Activated CD4-positive, alpha-beta T cell treated with anti-CD3 and anti-CD28 coated beads, Interleukin-10, Interleukin-2, amounts not matched to agents 100 ng/mL and 50 ng/mL, durations not matched to agents 16 hours and 8 hours (primary cell): ENCODE measurements at places on chromosomes 13 and 19.
A peak's percentile ranks its signal among the peaks of the same experiment; 100 is the strongest.

DNA sequence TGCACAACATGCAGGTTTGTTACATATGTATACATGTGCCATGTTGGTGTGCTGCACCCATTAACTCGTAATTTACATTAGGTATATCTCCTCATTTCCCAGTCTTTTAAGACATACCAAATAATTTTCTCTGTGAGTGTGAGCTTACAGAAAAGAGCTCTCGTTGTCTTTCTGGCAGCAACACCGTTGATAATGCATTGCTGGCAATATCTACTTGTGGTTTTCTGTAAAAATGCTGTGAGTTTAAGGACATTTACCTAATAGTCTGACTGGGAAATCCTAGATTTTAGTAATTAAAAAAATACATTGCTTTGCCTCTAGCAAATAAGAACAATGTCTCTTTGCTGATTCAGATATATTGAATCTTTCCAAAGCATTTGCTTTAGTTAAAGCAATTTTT is 8.4 kb downstream of the IGFL3 start:
- DNase-seq, result no peak

DNA sequence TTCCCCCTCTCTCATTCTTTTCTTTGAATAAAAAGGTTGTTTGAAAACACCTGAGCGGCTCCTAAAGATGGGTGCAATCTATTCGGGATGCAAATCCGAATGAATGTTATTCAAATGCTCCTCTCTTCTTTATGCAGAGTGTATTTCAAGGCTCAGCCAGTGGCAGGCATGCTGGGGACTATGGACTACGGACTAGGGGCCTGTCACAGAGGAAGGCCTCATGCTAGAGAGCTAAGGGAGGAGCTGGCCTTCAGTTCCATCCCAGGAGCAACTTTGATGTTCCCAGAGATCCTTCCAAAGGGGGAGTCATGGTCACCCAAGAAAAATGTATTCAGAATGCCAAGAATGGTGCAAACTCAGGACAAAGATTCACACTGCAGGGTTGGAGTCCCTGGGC is 9.3 kb downstream of the ALOX5AP start:
- DNase-seq, result no peak

DNA sequence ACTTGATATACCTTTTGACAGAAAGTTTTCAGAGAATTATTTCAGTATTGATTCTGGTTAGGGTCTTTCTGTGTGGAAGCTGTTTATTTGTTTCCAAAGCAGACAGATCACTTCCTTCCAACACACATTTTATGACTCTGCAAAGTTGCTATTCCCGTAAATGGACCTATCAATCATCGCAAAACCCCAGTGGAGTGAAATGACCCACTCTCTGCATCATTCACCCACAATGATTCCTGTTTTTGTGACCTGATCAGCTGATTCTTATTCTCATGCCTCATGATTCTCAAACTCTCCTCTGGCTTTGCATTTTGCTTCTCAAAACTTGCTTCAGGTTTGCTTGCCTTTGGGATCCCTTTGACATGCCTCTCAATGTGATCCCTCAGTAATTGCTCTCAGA is 453.7 kb downstream of the PCDH17 start:
- peak; percentile 25 for DNase-seq

- no peak for DNase-seq
Observed at GRCh38 chr19:1032264-1032867, 6.0 kb downstream of the CNN2 start.

DNA sequence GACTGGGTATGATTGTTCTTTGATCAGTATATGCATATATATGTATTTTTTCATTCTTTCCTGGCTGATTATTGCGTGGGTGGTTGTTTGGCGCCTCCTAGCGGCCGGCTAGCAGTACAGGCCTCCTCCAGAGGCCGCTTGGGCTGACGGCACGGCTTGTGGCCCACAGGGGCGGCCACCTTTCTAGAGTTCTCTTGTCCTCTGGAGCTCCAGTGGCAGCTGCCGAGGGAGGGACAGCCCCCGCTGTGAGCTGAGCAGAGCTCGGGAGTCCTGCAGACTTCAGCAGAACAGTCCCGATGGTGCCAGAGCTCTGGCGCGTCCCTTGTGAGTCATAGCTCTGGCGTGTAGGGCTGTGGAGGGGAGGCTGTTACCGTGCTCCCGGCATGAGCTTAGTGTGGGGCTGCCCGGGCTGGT is 22.5 kb upstream of the ZNF429 start:
- DNase-seq, result peak; percentile 63

DNA sequence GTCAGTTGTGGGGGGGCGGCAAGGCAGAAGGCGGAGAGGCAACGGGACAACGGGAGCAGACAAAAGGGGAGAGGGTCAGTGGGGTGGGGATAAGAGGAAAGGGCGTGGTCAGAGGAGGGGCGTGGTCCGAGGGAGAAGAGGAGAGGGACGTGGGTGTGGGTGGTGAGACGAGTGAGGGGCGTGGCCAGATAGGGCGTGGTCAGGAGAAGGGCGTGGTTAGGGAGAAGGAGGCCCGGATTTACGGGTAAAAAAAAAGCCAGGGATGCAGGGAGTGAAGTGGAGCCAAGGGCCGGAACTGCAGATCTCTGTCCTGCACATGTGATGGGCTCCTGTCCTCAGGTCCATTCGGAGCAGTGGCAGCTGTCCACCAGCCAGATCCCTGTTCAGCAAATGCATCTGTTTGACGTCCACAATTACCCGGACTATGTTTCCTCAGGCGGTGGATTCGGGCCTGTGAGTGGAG is 21.5 kb downstream of the CPT1C start:
- DNase-seq, result no peak

GRCh38 chr19:17406046-17406886 is 836 bp upstream of the BST2 start:
- peak; percentile 73 for DNase-seq

DNA sequence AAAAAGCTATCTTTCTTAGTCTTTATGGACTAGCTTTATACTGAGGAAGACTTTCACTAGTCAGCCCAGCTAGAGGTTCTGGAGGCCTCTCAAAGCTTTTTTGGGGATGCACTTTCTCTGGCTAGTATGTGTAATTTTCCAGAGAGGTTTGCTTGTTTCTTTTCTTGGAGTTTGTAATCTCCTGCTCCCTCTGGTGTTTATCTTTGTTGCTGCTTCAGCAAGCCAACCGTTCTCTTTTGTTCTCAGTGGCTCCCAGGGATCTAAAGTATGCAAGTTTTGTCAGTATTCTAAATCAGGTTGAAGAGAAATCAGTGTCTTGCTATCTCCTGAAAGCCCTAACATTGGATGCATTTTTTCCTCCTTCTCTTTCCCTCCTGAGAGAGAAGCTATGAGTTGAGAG is 121.1 kb upstream of the MYO16 start:
- DNase-seq, result no peak

GRCh38 chr13:91046715-91047327 is 300.7 kb upstream of the MIR17HG start:
- no peak for DNase-seq

DNA sequence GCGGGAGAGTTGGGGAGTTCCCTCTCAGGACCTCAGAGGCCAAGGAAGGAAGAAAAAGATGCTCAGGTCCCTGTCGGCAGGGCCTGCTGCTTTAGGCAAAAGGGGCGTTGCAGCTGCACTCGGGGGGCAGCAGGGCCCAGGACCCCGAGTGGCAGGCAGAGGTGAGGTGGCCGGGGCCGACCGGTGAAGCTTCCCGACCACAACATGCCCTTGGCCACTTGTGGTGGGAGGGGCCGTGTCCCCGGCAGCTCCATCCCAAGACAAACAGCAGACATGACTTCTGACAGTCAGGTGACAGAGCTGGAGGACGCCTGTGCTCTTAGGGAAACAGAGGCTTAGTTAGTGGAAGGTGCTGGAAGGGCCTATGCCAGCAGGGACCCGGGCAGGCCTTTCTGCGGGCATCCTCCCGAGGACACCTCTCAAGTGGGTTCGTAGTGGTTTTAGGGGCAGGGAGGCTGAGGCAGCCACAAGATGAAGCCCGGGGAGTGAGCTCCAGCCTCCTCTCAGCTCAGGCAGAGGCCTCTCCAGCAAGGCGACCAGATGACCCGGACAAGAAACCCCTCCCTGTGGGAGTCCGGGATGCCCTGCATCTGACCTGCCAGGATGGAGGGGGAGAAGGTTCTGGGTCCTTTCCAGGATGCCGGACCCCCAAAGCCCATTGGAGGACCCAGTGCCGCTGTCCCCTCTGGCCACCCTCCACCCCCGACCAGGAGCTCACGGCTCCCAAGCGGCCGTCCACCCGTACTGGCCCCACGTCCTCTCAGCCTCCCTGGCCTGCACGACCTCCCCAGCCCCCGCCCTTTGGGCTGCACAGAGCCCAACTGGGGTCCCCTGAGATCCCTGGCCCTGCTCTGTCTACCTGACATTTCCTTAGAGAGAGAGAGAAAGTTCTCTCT is 24.2 kb downstream of the BTBD2 start:
- no peak for DNase-seq

GRCh38 chr19:12837225-12837624 is 1.1 kb upstream of the MAST1 start:
- no peak for DNase-seq

DNA sequence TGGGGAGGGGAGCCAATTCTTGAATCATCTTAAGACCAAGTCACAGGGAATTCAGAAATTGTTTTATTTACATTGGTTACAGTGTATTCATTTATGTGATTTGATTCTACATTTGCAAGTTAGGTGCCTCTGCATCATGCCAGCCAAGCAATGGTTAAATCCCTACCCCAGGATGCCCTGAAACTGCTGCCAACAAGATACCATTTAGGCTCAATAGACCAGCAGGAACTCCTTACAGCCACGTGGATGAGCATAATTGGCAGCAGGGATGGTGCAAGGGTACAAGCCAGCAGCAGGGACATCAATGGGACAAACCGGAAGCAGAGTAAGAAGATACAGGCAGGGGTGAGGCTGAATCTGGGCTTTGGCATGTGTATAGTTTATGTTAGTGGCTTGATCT is 72.4 kb upstream of the NBEA start:
- DNase-seq, result no peak

DNA sequence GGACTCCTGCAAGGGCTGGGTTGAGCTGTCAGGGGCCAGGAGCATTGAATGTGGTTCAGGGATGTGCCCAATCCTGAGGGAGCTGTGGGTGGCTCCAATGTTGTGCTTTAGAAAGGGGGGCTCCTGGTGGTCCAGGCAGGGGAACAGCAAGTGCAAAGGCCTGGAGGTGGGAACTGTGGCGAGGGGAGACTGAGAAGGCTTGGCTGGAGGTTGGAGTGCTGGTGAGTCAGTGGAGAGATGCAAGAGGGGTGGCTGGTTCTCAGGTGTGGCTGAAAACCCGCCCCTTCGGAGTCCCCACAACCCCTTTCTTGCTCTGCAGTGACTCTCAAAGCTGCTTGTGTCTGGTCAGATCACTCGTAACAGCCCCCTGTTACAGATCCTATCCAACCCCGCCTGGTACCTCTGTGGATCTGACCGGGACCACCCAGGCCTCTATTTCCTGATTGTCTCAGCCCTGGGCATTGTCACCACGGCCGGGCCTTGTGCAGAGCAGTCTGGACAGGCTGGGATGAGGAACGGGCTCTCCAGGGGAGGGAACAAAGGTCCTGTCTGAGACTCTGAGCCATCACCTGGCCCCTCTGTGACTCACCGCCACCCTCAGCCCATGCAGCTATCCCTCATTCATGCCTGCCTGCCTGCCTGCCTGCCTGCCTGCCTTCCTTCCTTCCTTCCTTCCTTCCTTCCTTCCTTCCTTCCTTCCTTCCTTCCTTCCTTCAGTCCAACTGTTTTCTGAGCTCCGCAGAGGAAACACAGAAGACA is 1.4 kb upstream of the KCNN1 start:
- DNase-seq, result no peak

- peak; percentile 89 for DNase-seq
Observed at GRCh38 chr19:50368649-50369570, 3.5 kb upstream of the NAPSA start.

DNA sequence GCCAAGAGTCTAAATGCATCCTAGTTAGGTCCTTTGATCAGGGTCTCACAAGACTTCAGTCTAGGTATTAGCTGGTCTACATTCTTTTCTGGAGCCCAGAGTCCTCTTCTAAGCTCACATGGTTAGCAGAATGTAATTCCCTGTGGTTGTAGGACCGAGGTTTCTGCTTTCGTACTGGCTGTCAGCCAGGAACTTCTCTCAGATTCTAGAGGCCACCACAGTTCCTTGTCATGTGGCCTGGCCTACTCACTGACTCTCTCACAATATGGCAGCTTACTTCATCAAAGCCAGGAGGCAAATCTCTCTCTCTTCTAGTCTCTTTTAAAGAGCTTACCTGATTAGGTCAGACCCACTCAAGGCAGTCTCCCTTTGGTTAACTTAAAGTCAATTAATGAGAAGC is 82.9 kb downstream of the POU4F1 start:
- DNase-seq, result no peak

- DNase-seq, result no peak
Observed at GRCh38 chr13:90365130-90365529, 982.4 kb upstream of the MIR17HG start.

DNA sequence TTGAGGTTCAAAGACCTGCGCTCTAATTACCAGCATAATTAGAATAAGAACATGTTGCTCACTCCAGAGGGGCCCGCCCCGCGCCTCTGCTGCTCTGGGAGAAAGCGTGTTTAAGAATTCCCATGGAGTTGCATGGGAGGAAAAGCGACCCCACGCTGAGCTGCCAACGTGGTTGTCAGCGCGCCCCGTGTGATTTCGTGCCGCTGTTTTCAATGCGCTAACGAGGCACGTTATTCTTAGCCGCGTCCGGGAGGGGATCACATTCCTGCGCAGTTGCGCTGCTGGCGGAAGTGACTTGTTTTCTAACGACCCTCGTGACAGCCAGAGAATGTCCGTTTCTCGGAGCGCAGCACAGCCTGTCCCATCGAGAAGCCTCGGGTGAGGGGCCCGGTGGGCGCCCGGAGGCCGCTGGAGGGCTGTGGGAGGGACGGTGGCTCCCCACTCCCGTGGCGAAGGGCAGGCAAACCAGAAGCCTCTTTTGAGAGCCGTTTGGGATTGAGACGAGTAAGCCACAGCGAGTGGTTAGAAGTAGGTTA is 173.8 kb upstream of the SOX1 start:
- no peak for DNase-seq

DNA sequence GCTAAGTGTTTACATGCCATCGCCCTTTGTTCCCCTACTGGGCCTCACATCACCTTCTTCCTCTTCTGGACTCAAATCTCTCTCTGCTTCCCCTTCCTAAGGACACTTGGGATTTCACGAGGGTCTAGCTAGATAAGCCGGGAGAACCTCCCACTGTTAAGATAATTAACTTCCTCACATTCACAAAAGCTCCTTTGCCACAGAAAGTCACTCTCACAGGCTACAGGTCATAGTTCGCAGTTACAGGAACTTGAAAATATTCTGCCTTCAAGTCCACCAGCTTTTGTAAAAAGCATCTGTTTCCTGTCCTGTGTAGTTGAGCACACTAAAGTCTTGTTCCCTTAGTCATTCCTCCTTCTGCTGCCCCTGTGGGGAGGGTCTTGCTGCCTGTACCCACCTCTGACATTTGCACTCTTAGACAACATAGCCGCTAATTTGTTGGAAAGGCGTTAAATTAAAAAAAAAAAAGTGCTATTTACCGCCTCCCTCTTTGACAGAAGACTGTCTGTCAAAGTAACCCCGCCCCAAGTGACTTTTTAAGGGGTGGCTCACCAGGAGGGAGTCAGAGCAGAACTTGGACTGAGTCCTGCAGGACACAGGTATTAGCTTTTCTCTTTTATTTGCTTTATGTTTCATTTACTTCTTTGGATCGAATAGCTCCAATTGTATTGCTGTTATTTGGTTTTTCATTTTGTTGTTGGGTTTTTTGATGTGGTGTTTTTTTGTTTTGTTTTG is 26.8 kb upstream of the CEACAM21 start:
- DNase-seq, result peak; percentile 91
